ENCODE measurements at places on chromosomes 4 and X. TPM values are rescaled to one million over a fixed set of nuclear protein-coding genes. Genes with fewer than 3 reads are reported as not detected.
A peak's percentile ranks its signal among the peaks of the same experiment; 100 is the strongest.

- H3K4me1 ChIP-seq = no peaks in the 10 kb centered on the region
- DNase-seq = no peak
- no peaks in the 10 kb centered on the region for H3K36me3 ChIP-seq
- H3K4me3 ChIP-seq = no peak overlapping the region
- no peak overlapping the region for H3K27ac ChIP-seq
Observed at GRCh38 chr4:141180991-141181761, 39.5 kb upstream of the ZNF330 start.

Gene SLC9B2
- total RNA-seq = 5.5 TPM

DNA sequence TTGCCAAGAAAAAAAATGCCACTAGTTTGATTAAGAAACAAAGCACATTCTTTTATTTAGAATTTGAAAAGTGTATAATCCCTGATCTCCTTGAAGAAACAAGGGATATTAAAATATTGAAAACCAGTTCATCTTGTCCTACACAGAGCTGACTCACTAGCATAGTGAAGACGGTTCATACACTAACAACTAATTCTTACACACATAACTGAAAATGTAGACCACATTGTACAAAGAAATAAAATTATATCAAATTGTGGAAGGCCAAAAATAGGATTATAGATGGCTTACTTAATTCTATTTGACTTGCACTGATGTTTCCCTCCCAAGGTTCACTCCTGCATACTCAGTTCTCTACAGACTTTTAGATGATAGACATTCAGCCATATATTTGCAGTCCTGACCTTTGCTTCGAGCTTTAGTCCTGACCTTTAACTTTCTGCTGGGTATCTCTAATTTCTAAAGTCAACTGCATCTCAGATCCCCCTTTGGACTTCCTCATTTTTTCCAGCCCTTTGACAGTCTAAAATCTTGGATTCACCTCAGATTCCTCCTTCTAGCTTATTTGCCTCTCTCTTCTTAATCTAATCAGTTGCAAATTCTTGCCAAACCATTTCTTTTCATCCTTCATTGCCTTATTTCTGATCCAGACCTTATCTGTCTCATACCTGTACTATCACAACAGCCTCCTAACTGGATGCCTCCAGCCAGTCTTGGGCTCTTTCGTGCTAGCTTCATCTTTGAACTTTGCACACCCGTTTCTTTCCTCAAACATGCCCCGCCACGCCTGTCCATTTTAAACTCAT lies 4.5 kb upstream of the WWC2 start:
- no peak overlapping the region for H3K27ac ChIP-seq
- peaks cover 11% of the 10 kb centered on the region for H3K4me1 ChIP-seq
- H3K4me3 ChIP-seq = no peak overlapping the region

DNA sequence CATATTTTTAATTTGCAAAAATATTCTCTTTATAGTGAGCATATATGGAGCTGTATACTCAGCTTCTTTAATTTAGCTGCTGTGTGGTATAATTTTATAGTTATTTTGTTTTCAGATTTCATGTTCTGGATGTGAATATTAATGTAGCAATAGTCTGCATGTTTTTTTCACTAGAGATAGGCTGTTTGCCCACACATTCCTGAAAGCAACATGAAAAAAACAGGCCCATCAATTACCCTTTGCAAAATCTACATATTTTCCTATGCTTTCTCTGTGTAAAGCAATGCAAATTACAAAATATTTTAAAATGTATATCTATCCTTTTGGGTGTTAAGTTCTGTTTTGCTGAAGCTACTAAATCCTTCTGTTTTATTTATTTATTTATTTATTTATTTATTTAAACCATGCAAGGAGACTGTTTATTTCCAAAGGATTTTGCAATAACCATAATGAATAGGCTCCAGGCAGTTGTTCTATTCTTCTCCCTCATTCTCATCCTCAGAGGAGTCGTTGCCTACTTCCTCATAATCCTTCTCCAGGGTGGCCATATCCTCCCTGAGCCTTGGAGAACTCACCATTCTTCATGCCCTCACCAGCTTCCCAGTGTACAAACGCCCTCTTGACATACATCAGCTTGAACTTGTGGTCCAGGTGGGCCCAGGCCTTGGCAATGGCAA lies 277.1 kb downstream of the ANKRD50 start:
- no peaks in the 10 kb centered on the region for H3K27me3 ChIP-seq
- H3K4me3 ChIP-seq = no peak overlapping the region
- no peak for DNase-seq
- no peaks in the 10 kb centered on the region for H3K36me3 ChIP-seq
- H3K27ac ChIP-seq = no peak overlapping the region
- H3K4me1 ChIP-seq = peaks cover 62% of the 10 kb centered on the region

DNA sequence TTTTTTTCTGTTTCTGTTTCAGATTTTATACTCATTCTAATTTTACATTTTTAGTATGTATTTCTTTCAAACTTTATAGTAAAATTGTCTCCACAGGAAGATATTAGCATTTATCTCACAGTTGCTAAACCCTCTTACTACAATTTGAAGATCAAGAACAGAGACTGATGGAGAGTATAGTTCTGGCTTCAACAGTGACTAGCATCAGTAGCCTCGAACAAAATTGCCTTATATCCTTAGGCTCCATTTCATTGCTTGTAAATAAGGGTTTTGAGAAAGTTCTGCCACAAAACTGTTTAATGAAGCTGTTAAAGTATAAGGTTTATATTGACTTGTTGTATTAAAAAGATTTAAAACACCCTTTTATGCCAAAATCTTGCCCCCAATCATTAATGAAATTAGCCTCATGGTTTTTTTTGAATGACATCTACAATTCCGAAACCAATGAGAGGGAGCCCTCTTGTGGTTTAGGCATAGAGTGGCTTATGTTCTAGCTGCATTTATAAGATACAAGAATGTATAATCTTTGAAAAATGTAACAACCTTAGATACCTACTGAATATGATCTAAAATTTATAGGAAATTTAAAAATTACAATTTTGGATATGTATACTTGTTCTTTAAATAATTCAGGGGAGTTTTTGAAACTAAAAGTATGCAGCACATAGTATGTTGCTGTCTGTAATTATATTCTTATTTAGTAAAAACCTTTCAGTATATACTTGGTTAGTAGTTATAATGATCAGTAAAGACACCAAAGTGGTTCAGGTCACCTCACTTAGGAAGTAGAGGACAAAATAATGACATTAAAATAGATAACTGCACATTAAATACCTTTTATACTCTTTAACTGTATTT lies 109.8 kb upstream of the HPGD start:
- H3K4me1 ChIP-seq = peaks cover 45% of the 10 kb centered on the region
- no peaks in the 10 kb centered on the region for H3K27me3 ChIP-seq
- no peak overlapping the region for H3K4me3 ChIP-seq
- no peaks in the 10 kb centered on the region for H3K36me3 ChIP-seq
- H3K27ac ChIP-seq = 0 out of 2 replicates have a peak overlapping the region, but pooled peaks have one; percentile 12

DNA sequence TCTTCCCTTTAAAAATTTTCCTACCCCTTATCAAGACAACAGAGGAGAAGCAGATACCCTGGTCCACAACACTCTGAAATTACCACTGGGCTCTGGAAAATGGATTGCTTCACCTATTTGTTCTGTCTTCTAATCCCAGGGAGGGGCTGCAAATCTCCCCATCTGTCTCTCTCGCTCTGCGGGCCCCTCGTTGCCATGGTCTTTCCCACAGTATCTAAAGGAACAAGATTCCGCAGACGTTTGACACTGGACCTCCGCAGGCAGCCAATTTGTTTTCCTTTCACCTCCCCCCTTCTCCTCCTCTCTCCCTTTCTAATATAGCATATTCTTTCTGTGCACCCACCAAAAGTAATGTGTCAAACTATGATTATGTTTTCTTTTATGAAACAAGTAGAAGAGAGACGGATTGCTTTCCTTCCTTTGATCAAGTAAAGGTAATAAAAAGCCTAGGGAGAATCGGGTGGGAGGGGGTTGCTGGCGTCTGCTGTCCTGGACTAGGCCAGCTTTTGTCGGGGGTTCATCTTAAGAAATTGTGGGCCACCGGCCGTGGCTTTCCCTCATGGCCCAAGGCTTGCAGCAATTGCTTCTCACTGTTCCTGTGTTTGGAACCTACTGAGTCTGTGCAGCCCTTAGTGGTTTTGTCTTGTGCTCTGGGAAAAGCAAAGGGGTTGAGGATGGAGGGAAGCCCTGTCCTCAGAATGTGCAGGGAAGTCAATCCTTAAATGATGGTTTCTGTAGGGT lies 81.0 kb downstream of the MGST2 start:
- H3K27me3 ChIP-seq = no peaks in the 10 kb centered on the region
- H3K4me3 ChIP-seq = no peak overlapping the region
- no peaks in the 10 kb centered on the region for H3K36me3 ChIP-seq
- peaks cover 11% of the 10 kb centered on the region for H3K4me1 ChIP-seq
- no peak for DNase-seq
- H3K27ac ChIP-seq = no peak overlapping the region

GRCh38 chr4:97953171-97953941 lies 189.9 kb downstream of the STPG2 start:
- H3K4me3 ChIP-seq = no peak overlapping the region
- peaks cover 5% of the 10 kb centered on the region for H3K4me1 ChIP-seq
- no peak overlapping the region for H3K27ac ChIP-seq
- H3K36me3 ChIP-seq = no peaks in the 10 kb centered on the region
- DNase-seq = no peak
